ENCODE measurements at places on chromosomes 4 and X.

DNA sequence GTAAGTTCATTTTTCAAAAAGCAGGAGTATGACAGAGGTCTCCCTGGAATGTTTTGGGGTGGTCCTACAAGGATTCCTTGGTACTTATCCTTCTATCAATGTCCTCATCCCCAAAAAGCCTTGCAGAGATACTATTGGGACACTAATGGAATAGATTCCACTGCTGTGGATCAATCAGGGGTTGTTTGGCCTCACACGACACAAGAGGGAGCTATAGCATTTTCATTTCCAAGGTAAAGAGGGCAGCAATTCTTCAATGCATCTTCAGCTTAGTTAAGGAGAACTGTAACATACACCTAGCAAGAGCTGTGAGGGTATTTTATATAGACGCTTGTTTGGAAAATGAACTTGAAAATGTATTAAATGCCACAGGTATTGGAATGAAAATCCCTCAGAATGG, 50.9 kb downstream of the USP26 start:
- DNase-seq, result no peak

- DNase-seq, result no peak
Measured at GRCh38 chr4:5409237-5409636, 299.1 kb downstream of the EVC2 start.

DNA sequence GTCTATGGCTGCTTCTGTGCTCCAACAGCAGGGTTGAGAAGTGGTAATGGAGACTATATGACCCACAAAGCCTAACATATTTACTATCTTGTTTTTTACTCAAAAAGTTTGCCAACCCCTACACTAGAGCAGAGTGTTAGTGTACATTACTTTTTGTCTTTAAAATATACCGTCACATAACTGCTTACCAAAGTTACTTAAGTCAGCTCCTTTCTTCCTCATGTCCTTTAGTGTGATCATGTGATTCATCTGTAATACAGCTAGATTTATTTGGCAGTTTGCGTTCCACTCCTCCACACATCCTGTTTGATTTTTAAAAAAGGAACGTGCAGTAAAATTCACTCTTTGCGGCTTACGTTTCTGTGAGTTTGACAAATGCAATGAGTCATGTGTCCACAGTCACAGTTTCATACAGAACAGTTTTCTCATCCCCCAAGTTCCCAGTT, 162.4 kb upstream of the GPRIN3 start:
- DNase-seq, result no peak

DNA sequence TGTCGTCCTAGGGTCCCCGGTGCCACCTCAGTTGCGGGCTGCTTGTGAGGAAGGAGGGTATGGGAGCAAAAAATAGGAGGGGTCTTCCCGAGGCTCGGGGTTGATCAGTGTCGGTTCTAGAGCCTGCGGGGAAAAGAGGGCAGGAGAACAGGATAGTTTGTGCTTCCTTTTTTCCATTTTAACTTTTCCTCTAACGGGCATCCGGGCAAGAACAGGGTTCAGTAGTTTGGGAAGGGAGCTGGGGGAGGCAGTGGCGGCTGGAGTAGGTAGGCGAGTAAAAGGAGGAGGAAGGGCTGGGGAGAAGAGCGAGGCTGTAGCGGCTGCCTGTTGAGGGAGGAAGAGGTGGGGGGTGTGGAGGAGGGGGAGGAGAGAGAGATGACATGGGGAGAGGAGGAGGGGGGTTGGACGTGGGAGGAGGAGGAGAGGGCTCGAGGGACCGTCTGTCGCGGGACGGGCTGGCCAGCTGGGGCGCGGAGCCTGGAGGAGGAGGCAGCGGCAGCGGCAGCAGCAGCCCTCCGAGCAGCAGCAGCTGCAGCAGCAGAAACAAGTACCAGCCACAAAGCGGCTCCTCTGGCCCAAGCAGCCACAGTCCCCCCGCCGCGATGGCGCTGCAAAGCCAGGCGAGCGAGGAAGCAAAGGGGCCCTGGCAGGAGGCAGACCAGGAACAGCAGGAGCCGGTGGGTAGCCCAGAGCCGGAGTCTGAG, at the start of gene SLC16A2:
Gene SLC16A2 (plus strand): TSS at position 458 of the 704 bp plus-strand sequence. CDS start 145 bp downstream, at position 603.
- DNase-seq, result peak; percentile 8

DNA sequence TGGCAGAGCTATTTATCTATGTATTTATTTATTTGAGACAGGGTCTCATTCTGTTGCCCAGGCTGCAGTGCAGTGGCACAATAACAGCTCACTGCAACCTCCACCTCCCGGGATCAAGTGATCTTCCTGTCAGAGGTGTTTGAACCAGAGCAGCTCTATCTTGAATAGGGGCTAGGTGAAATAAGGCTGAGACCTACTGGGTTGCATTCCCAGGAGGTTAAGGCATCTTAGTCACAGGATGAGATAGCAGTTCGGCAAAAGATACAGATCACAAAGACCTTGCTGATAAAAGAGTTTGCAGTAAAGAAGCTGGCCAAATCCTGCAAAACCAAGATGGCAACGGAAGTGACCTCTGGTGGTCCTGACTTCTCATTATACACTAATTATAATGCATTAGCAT, 501.9 kb downstream of the AFF2 start:
- DNase-seq, result no peak
